GM12878 (cell line): ENCODE measurements at places on chromosomes 6 and 20. TPM values are rescaled to one million over a fixed set of nuclear protein-coding genes. Genes with fewer than 3 reads are reported as not detected.

The TMEM239 gene
- not detected in 2 replicates for polyA plus RNA-seq

GRCh38 chr6:144849920-144850319 lies 564.8 kb downstream of the UTRN start:
- H3K4me3 ChIP-seq = no peak overlapping the region
- no peak for DNase-seq
- no peak overlapping the region for H3K27ac ChIP-seq
- no peaks in the 10 kb centered on the region for H3K4me1 ChIP-seq
- H3K27me3 ChIP-seq = no peaks in the 10 kb centered on the region

GRCh38 chr20:61371501-61372136 lies 119.6 kb downstream of the CDH4 start:
- H3K36me3 ChIP-seq = no peaks in the 10 kb centered on the region
- no peaks in the 10 kb centered on the region for H3K27me3 ChIP-seq
- no peak overlapping the region for H3K4me3 ChIP-seq
- no peaks in the 10 kb centered on the region for H3K4me1 ChIP-seq
- H3K27ac ChIP-seq = no peak overlapping the region
- no peak for DNase-seq

DNA sequence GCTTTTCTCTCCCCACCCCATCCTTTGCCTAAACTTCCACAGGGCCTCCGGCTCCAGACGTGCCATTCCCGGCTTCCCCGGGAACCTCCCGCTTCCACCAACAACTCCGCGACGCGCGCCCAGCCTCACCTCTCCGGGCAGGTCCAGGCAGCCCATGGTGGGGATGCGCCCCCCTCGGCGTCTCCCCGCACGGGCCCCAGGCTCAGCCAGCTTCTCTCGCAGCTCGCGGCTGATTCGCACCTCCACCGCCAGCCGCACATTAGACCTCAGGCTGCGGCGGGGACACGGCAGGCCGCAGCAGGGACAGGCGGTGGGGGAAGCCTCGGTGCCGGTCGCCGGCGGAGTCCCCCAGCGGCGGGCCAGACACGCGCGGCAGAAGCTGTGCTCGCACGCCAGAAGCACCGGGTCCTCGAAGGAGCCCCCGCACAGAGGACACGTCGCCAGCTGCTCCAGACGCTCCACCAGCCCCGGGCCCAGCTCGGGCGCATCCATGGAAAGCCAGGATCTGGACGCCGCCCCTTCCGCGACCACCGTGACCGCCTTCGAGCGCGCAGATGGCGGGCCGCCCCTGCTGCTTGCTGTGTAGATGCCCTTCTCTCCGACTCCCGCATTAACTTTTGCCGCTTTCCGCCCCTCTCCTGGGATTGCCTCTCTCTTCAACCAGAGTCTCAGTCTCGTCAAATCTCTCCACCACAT lies at the start of gene RNF39:
TSS of gene RNF39 (minus strand) at position 676 of the 696 bp plus-strand sequence. CDS start at position 492, 184 bp downstream.
- DNase-seq = no peak
- H3K27ac ChIP-seq = no peak within 1 kb of the TSS
- no peaks in the 10 kb centered on the region for H3K36me3 ChIP-seq
- peaks cover 4% of the 10 kb centered on the region for H3K27me3 ChIP-seq

The ELOVL4 gene
- 0.05 TPM in 1 of 2 replicates, not detected in the other for polyA plus RNA-seq

The RFX6 gene
- not detected in 2 replicates for polyA plus RNA-seq
